ENCODE measurements at places on chromosomes 16 and 17.

DNA sequence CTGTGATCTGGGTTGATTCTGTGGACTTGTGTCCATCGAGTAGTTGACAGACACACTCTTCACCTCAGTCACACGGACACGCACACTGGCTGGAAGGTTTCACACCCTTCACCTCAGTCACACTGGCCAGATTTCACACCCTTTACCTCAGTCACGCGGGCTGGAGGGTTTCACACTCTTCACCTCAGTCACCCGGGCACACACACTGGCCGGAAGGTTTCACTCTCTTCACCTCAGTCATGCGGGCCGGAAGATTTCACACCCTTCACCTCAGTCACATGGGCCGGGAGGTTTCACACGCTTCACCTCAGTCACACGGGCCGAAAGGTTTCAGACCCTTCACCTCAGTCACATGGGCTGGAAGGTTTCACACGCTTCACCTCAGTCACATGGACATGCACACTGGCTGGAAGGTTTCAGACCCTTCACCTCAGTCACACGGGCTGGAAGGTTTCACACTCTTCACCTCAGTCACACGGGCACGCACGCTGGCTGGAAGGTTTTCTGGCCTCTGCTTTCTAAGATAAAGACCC, 96.2 kb downstream of the PGS1 start:
- no peak for DNase-seq

- no peak for DNase-seq
Measured at GRCh38 chr16:28126684-28127620, 63.4 kb upstream of the GSG1L start.

DNA sequence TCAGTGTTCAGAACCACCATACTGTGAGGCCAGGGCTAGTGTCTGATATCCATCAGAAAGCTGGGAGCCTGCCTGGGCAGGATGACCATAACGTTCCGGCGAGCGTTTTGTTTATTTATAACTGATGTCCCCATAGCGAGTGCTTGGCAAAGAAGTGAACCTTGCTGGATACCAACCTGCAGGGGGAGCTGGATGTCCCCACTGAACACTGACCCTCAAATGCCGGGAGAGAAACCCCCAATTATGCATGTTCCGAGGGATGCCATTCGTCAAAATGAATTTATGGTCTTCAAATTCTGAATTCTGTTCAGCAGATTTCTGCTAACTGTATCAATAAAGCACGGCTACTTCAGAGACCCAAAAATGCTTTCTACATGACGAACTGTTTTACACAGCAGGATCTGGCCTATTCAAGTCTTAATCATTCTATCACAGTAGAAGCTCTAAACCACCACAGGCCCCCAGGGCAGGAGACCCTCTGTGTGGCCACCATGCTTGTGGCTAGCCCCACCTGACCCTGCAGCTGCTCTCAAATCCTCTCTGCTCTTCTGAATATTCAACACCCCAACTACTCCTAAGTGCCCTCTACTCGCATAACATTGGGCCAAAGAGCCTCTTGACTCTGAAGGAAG, 15.2 kb downstream of the MED24 start:
- DNase-seq, result peak; percentile 91

DNA sequence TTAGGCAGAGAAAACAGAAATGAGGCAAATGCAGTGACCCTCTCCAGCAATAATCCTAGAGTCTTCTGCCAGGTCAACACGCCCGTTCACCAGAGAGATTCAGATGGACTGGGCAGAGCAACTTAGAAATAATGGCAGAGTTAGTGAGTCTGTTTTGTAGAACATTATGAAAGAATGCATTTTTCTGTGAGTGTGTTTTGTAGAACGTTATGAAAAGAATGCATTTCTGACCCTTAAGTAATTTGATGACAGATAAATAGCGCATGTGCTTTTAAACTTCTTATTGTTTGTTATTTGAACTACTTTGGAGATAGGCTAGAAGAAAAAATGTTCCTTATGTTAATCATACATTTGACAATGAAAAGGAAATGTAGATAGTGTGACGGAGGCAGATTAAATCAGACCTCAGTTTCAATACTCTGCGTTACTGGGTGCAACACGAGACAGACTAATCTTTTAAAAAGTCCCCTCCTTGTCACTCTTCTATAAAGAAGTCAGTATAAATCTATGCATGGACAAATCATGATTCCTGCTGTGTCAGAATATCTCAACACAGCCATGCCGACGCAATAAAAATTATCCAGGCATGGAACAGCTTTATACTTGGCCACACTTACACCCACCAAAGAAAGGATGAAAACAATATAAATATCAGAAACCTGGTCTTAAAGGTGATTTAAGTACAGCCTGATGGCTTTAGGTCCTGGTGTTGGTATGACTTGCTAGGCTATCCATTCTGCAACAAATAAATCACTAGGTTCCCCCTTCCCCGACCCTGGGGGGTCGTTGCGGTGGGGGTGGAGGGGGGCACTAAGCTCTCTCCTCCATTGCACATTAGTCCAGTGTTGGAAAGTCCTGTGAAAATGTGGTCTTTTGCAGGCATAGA, 47.8 kb downstream of the MARCHF10 start:
- DNase-seq, result peak; percentile 75

GRCh38 chr17:77696151-77696720, 262.3 kb upstream of the TNRC6C start:
- no peak for DNase-seq

DNA sequence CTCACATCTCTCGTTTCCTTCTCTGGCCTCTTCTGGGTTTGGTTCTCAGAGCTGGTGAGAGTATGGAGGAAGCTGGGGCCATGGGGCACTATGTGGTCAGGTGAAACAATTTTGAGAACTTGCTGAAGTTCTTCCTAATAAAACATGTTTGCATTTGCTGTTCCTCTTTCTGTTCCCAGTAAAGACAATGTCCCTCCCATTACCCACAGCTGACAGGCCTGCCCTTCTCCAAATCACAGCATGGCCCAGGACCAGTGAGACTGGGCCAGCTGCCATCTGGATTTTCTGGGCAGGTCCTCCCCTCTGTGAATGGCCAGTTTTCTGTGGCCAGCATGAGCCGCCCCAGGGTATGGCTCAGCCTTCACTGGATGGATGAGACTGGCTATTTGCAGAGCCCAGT, at the start of gene CD300H:
Gene CD300H (minus strand): TSS at position 113 of the 400 bp plus-strand sequence.
- DNase-seq, result peak; percentile 21

DNA sequence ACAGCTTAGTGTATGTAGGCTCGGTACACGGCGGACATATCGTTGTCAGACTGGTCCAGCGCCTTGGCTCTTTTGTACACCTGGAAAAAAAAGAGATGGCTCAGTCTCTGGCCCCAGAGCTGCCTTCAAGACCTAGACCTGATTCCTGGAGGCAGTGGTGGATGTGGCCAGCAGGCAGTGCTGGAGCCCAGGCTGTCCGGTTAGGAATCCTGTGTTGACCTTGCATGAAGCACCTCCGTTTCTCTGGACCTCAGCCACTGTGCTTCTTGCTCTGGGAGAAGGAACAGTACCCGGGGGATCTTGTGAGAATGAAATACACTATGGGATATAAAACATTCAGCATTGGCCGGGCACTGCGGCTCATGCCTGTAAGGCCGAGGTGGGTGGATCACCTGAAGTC, 2.8 kb upstream of the ROGDI start:
- DNase-seq, result no peak

DNA sequence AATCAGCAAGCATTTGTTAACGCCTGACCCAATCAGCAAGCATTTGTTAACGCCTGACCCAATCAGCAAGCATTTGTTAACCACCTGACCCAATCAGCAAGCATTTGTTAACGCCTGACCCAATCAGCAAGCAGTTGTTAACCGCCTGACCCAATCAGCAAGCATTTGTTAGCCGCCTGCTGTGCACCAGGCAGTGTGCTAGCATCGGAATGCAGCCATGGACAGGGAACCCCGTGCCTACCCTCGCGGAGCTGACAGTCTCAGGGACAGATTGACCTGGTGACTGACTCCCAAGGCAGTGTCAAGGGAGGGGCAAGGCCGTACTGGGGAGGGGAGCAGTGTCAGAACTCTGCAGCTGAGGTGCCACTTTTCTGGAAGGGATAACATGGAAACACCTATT, 66.9 kb downstream of the ABR start:
- DNase-seq, result no peak

GRCh38 chr17:74935048-74935447, 650 bp upstream of the OTOP3 start:
- no peak for DNase-seq

GRCh38 chr16:85611194-85611443, 2.0 kb upstream of the GSE1 start:
- DNase-seq, result no peak

- DNase-seq, result no peak
Measured at GRCh38 chr17:38578229-38579082, 27.3 kb downstream of the SRCIN1 start.

DNA sequence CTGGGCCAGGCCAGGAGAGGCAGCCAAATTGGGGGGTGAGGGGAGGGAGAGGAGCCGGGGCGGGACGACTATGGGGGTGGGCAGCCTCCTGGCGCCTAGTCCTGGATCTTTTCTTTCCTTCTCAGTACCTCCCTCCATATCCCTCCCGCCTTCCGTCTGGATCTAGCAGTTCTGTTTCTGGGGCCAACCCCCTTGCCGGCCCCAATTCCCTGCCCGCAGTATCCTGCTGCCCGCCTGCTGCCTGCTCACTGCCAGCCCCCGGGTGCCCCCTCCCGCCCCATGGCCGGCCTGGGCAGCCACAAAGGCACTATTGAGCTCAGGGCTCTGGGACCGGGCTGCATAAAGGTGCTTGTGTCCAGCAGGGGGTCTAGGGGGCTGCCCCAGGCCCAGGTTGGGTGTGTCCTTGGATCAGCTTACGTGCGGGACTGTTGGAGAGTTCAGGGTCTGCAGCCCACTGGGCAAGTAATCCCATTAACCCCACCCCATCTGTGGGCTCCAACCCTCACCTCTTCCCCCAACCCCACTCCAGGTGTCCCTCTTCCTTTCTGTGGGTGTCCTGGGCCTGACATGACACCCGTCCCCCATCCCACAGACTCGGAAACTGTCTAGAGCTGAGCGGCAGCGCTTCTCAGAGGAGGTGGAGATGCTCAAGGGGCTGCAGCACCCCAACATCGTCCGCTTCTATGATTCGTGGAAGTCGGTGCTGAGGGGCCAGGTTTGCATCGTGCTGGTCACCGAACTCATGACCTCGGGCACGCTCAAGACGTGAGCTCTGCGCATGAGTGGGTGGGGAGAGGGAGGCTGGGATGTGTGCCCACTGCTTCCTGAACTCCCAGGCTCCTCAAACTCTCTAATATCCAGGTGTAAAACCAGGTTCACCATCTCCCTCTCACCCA, 2.0 kb downstream of the WNK4 start:
- DNase-seq, result no peak

- no peak for DNase-seq
Measured at GRCh38 chr17:60305141-60305540, 86.8 kb downstream of the USP32 start.

GRCh38 chr17:55723488-55723848, 804 bp upstream of the TMEM100 start:
- DNase-seq, result no peak

- no peak for DNase-seq
Measured at GRCh38 chr17:75041656-75042280, 5.0 kb downstream of the ATP5PD start.

GRCh38 chr17:50191359-50192143, 9.9 kb downstream of the COL1A1 start:
- no peak for DNase-seq

DNA sequence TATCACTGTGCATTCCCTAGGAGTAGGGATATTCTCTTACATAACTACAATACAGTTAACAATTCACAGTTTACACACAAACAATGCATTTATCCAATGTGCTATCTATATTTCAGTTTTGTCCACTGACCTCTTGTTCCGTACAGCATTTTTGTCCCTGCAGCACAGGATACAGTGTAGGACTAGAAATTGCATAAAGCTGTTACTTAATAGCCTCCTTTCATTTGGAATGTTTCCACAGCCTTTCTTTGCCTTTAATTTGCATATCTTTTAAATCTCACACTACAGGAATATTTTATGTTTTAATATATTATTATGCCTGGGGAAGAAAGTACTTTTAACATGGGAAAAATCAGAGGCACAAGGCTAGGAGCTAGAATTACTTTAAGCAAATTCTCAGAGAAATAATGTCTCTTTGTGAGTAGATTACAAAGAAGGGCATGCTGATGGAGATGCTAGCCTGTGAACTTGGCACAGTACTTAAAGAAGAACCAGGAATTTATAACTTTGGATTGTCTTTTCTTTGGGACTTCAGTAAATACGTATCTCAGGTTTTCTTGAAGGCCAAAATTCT, 144.3 kb downstream of the ITFG1 start:
- no peak for DNase-seq

- no peak for DNase-seq
Measured at GRCh38 chr16:87248714-87249113, 68.5 kb downstream of the C16orf95 start.

DNA sequence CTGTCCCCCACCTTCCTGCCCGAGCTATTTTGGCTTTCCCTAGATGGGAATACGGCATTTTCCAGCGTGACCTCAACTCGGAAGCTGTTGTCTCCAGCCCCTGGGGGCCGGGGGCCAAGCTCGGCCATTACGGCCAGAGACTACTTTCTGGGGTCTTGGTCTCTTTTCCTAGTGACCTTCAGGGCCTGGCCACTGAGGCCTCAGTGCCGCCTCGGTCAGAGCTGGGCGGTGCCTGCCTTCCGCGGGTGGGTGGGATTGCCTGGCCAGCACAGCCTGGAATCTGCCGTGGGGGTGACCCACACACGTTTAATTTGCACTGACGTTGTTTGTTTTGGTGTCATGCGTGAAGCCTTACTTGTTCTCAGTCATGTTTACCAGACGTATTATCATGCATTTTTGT, 29.2 kb downstream of the TSC2 start:
- no peak for DNase-seq

DNA sequence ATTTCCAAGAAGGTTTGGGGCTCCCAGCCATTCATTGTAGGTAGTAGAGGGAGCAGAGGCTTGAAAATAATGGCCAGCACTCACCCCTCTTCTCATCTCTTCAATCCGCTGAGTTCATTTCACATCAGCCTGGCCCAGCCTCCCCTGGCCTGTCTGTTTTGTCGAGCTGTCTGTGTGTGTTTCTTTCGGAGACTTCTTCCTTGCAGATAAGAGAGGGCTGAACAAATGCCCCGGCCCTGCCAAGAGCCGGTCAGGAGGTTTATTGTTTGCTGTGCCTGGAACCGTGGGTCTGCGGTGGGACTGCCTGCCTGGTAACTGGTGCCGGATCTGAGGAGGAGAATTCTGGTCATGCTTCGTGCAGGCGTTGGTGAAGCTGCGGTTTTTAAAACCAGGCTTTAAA, 3.4 kb downstream of the VPS4A start:
- DNase-seq, result no peak

DNA sequence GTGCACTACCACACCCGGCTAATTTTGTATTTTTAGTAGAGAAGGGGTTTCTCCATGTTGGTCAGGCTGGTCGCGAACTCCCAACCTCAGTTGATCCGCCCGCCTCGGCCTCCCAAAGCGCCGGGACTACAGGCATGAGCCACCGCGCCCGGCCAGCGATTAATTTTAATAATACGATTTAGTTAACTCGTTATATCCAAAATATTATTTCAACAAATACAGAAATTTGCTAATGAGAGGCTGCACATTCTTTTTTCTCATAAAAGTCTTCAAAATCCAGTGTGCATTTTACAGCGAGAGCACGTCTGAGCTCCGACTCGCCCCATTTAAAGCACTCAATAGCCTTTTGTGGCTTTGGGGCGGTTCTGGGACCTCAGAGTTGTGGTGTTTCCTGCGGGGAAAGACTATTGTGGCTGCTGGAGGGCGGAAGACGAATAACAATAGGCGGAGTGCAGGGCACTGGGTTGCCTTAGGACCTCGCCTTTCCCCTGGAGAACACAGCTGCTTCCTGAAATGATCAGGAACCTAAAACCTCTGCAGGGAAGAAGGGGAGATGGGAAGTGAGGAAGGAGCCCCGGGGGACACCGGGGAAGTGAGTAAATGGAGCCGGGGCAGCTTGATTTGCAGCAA, 2.9 kb upstream of the ZSCAN10 start:
- DNase-seq, result no peak

Measured in fibroblast of lung (primary cell).